ENCODE measurements at places on chromosomes 2 and 18.
A peak's percentile ranks its signal among the peaks of the same experiment; 100 is the strongest.

DNA sequence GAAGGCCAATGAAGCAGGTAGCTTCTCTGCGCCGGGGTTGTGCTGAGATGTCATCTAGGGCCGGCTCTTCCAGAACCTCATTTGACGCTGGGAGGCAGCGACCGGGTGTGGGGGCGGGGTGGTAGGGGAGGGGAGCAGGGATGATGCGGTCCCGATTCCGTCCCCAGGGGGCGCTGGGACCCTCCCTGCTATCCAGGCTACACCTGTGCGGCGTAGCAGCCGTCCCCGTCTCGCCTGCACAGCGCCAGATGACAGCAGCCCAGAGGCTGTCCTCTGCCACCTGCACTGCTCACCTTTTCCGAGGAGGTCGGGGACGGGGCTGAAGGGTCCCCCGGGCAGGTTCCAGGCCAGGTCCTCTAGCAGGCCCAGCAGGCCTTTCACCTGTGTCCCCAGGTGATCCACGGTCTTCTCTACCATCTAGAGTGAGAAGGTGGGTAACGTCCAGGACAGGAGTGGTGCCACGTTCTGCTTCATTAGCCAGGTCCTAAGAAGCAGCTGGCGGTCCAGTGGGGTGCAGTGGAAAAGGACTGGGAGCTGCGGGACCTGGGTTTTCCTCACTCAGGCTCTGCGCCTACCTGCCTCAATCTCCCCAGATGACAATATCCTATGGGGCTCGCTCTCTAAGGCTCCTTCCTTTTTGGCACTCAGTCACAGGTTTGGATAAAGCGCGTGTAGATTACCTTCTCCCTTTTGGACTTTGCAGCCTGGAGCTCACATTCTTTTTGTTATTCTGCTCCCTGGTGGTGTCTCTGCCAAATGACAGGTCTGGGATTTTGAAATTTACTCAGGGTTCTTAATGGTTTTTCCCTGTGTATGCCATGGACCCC is 56.0 kb upstream of the RAB6C start:
- DNase-seq, result peak; percentile 44

DNA sequence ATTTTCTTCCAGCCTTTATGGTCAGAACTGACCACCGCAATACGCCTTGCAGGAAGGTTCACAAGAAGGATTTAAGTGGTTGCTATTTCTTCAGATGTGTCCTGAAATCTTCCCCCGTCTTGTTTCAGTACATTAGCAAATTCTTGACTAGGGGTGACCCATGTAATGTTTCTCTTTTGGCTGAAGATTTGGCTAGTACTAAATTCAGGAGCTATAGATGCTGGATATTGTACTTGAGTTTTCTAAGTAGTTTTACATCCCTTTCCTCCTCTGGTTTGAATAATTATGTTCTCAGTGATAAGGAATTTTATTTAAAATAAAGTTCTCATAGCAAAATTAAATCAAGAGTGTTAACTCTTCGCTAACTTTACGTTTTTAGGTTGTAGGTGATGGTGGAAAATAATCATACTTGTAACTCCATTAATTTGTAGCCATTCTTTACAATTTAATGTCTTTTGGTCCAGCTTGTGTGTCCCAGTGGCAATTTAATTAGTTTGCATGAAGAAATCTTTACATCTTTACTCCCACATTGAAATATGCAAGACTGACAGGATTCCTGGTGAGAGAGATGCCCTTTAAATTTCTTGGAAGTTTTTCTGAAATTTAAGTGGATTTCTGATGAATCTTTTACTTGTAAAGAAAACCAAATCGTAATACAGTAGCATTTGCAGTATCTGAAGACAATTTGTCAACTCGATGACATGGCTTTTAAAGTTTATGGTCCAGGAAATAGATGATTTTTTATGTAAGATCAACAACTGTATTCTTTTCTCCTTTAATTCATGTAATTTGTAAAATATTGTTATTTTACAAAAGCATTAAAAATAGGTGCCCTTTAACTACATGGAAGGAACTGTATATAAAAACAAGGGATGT is 2.8 kb downstream of the PHLPP1 start:
- DNase-seq, result peak; percentile 5

GRCh38 chr2:46719487-46719886 is 196.1 kb downstream of the MCFD2 start:
- DNase-seq, result peak; percentile 70

GRCh38 chr18:40011201-40011600 is 1943.8 kb upstream of the PIK3C3 start:
- no peak for DNase-seq

- no peak for DNase-seq
Observed at GRCh38 chr2:65550246-65550645, 117.8 kb upstream of the SPRED2 start.
